Tibial nerve (tissue), 4 donors: ENCODE measurements at places on chromosomes 12 and 14. TPM values are rescaled to one million over a fixed set of nuclear protein-coding genes. Genes with fewer than 3 reads are reported as not detected.

The ARHGEF25 gene
- 40.6 TPM for total RNA-seq

The PLEKHG7 gene
- 1.2 TPM for total RNA-seq

The DNAH10 gene
- 3.1 TPM for total RNA-seq

The VPS29 gene
- total RNA-seq, result 88.2 TPM

The CRIP1 gene
- total RNA-seq, result 35.3 TPM

The SRRM4 gene
- not detected for total RNA-seq

The MBD6 gene
- 49.2 TPM for total RNA-seq

The CBLN3 gene
- 6.9 TPM for total RNA-seq

- DNase-seq, result no peak
Observed at GRCh38 chr12:40261937-40262336, 37.1 kb downstream of the LRRK2 start.

- DNase-seq, result no peak
Observed at GRCh38 chr14:22593189-22593588, 4.2 kb upstream of the DAD1 start.

DNA sequence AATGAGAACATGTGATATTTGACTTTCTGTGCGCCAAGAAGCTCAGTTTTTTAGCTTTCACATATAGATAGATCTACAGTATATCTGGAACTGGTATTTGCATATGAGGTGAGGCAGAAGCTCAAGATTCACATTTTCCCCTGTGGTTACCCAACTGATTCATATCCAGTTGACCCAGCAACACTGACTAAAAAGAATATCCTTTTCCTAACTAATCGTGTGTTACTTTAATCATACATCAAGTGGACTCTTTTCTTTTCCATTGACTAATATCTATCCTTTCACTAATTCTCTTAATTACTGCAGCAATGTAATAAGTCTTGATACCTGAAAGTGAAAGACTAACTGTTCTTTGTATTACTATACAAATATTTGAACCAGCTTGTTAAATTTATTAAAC lies 236.1 kb downstream of the AEBP2 start:
- no peak for DNase-seq

DNA sequence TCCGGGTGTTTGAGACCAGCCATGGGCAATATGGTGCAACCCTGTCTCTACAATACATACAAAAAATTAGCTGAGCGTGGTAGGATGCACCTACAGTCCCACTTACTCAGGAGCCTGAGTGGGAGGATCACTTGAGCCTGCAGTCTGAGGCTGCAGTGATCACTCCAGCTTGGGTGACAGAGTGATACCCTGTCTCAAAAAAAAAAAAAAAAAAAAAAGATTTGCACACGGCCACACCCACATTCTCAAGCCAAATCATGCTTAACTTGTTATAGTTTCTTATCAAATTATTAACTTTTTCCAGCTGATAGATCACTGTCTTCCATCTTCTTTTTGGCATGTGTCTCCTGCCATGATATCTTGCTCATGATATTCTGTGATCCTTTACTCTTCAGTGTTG lies 6.8 kb downstream of the DRAM1 start:
- DNase-seq, result no peak

DNA sequence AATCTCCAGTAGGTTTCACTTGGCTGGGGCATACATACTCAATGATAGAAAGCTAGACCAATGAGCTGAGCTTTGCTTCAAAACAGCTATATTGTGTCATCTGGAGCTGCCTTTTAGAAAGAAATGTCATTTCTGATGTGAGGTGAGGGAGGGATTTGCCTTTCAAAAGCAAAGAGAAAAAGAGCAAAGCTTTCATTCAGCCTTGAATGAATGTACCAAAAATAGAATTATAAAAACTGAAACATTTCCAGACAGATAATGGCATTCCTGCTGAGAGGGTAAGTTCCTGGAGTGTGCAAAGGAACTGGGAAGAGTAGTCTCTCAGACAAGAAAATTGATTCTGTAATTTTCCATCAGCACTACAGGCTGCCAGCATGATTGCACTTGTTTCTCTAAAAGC lies 710.0 kb downstream of the LRFN5 start:
- DNase-seq, result no peak

GRCh38 chr12:48956279-48957140 lies 777 bp downstream of the ARF3 start:
- DNase-seq, result peak; percentile 81

GRCh38 chr14:59868021-59868420 lies 2.6 kb downstream of the RTN1 start:
- no peak for DNase-seq

DNA sequence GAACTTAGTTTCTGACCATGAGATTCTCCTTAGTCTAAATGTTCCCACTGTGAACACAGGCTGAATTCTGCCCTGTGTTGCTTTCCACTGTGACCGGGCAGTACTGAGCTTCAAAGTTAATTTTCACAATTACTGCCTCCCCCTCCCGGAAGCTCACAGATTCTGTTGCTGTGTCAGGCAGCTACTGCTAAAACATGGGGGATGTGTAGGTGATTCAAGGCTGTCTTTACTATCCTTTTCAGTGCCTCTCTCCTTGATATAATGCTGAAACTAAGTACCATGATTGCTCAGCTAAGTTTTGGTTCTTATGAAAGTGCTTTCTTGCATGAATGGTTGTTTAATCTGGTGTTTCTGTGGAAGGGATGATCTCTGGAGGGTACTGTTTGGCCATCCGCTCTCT lies 428.3 kb upstream of the NOVA1 start:
- DNase-seq, result no peak

GRCh38 chr12:26523708-26524150 lies 309.3 kb downstream of the ITPR2 start:
- DNase-seq, result peak; percentile 94

DNA sequence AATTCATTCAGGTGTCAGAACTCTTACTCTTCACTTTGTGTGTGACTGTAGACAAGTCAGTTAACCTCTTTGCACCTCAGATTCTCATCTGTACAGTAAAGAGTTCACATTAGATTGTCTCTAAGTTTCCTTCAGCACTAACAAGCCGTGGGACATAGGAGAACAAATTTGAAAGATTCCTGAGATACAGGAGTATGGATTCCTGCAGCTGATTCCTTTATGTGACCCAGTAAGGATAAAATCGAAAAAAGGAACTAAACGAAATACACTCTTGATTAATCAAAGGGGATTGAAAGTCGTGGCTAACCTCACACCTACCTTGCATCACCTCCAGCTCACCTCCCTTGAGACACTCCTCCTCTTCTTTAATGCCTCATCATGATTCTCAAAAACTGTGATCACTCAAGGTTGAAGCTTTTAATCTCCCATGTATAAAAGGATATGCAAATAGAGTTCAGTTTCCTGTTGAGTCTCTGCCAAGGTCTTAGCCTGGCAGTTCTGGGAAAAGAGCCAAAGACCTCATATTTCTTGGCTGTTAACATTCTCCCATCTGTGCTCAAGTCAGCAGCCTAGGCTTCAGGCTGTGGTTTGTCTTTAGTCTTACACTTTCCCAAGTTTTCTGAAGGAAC lies 156.6 kb downstream of the DAD1 start:
- DNase-seq, result no peak

DNA sequence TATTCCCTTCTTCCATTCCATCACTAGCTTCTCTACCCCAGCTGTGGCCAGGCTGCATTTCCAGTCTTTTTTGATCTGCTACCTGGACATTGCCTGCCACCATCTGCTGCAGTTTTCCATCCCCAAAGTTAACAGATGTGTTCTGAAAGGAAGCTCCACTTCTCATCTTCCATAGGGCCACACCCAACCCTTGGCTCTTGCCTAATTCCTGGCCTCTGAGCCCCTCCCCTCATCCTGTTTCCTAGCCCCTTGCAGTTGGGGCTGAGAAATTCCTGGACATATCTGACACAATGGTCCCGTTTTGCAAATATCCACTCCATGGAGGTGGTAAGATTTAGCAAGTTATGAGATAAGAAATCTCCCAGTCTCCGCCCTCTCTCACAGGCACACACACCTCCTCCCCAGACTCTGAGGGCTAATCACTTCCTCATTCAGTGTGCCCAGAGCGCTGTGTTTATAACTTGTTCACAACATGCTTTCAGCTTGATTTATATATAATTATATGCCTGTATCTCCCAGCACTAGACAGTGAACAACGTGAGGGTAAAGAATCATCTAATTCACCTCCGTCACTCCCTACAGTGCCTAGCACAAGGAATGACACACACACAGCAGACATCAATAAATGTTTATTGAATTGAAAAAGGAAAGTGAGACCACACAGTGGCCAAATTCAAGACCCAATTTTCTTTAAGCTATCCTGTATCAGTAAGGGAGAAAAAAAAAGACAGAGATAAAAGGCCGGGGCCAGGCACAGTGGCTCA lies 13.4 kb downstream of the SMUG1 start:
- DNase-seq, result no peak

- DNase-seq, result no peak
Observed at GRCh38 chr14:101959277-101959676, 5.1 kb upstream of the DYNC1H1 start.

GRCh38 chr12:42660968-42661937 lies 71.7 kb upstream of the PRICKLE1 start:
- no peak for DNase-seq

- DNase-seq, result no peak
Observed at GRCh38 chr14:63624701-63625100, 17.0 kb downstream of the WDR89 start.

DNA sequence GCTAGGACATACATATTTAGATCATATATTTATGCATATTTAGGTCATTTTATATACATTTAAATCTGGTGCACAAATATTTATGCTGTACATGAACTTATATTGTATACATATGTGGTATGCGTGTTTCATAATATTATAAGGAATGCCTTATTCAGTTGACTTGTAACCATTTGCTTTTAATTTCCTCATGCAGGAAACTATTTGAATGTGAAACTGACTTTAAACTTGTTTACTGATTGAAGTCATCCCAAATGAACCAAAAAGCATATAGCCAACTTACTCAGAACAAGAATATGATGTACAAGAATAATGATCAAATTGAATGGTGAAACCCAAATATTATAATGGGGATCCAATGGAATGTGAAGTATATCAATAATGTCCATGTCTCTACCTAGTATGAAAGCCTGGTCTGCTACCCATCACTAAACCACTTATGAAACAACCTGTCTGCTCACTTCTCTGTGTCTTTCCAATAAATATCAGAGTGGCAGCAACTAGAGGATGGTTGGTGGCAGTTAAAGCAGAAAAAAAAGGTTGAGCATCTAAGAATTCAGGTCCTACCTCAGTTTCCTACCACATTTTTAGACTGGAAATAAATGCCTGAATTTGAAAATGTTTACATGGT lies 38.3 kb downstream of the RPS6KA5 start:
- no peak for DNase-seq

- DNase-seq, result no peak
Observed at GRCh38 chr14:101624536-101624935, 63.2 kb downstream of the DIO3 start.

- DNase-seq, result no peak
Observed at GRCh38 chr14:61125867-61126572, 145.0 kb downstream of the SLC38A6 start.

DNA sequence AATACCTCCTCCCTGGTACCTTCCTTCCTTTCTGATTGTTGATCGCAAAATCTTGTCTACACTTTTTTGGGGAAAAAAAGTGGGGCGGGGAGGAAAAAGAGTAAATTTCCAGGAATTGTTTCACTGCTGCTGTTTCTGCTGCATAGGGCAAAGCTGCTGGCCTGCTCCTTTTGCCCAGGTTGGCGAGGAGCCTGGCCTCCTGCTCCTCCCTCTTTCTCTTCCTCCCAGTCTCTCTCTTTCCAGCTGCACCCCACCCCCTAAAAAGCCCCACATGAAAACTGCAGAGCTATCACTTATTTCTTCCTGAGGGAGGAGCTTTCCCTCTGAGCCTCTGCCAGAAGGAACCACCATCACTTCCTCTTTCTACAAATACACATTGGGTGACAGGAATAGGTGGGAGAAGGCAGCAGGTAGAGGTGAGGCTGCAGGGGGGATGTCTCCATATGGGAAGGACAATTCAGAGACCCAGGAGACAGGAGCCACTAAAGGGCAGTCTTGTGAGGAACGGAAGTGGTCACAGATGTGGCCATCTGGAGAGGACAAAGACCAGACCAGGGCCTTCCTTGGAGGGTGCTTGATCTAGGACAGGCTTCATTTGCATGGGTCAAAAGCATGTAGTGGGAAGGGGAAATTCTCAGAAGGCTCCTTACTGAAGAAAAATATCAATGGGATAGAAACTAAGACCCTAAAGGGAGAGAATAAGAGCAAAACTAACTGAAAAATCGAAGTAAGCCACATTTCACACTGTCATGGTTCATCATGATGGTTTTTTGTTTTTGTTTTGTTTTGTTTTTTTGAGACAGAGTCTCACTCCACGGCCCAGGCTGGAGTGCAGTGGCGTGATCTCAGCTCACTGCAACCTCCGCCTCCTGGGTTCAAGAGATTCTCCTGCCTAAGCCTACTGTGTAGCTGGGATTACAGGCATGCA lies 14.8 kb downstream of the ZBTB39 start:
- DNase-seq, result no peak

DNA sequence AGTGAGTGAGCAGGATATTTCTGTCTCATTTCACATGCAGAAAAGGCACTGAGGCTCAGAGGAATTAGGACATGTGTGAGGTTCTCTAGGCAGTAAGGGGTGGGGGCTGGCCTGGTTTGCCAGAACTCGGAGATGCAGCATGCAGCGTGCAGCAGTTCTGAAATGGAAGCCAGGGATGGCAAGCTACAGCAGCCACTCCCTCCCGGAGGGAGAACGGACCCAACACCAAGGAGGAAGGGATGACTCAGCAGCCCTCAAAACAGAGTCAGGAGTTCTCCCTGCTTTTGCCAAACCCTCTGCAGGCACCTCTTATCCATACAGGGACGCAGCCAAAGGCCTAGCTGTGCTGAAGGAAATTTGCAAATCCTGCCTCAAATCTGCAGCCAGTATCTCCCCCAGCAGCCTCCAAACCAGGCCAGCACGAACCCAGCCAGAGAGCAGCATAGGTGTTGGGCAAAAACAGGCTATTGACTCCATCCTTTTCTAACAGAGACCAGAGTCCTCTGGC lies 10.3 kb upstream of the SERPINA3 start:
- peak; percentile 69 for DNase-seq

DNA sequence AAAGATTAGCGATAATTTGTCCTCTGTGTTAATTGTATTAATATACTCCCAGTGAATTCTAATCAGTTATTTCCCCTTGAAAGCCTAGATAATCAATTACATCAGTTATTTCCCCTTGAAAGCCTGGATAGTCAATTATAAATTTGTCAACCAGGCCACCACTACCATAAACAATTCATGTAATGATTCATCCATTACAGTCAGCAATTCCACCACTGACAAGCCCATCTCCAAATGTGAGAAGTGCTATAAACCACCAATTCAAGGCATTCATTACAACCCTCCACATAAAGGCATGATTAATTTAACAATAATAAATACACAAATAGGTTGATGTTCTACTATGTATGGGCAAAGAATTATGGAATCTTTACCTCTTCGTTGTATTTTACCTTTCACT lies 40.9 kb downstream of the INTS13 start:
- DNase-seq, result no peak
